ENCODE measurements at places on chromosomes 13 and 19.
A peak's percentile ranks its signal among the peaks of the same experiment; 100 is the strongest.

DNA sequence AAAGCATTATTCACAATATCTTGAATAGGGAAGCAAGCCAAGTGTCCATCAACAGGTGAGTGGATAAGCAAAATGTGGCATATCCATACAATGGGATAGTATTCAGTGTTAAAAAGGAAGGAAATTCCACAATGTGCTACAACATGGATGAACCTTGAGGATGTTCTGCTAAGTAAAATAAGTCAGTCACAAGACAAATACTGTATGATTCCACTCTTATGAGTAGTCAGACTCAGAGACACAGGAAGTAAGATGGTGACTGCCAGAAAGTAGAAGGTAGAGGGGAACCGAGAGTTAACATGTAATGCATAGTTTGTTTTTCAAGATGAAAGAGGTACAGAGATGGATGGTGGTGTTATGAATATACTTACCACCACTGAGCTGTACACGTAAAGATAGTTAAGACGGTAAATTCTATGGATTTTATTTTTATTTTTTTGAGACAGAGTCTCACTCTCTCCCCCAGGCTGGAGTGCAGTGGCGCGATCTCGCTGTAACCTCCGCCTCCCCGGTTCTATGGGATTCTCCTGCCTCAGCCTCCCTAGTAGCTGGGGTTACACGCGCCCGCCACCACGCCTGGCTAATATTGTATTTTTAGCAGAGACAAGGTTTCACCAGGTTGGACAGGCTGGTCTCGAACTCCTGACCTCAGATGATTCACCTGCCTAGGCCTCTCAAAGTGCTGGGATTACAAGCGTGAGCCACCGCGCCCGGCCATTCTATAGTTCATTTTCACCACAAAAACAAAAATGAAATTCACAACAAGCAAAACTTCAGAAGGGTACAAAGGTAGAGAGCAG lies 1.0 kb upstream of the CHAMP1 start:
- DNase-seq, result no peak

GRCh38 chr13:38769526-38769925 lies 82.6 kb downstream of the FREM2 start:
- no peak for DNase-seq

- DNase-seq, result no peak
Measured at GRCh38 chr19:35644987-35645679, 3.0 kb upstream of the COX6B1 start.

DNA sequence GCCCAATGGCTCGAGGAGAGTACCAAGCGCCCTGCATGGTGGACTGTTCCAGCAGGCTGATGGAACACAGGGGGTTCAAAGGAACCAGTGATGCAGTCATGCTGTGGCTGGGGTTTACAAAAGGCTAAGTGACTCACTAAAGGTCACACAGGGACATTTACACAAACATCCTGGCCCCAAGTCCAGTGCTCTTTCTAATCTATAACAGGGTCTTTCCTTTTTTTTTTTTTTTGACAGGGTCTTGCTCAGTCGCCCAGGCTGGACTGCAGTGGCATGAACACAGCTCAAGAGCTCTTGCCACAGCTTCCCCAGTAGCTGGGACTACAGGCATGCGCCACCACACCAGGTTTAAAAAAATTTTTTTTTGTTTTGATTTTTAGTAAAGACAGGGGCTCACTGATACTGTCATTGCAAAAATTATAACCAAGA lies 2.8 kb upstream of the SLC25A15 start:
- no peak for DNase-seq

- DNase-seq, result no peak
Measured at GRCh38 chr19:8504171-8504570, 1.7 kb upstream of the PRAM1 start.

GRCh38 chr19:49492573-49493405 lies 3.4 kb upstream of the RPS11 start:
- DNase-seq, result no peak

GRCh38 chr19:45782820-45783785 lies 813 bp upstream of the DMPK start:
- DNase-seq, result no peak

DNA sequence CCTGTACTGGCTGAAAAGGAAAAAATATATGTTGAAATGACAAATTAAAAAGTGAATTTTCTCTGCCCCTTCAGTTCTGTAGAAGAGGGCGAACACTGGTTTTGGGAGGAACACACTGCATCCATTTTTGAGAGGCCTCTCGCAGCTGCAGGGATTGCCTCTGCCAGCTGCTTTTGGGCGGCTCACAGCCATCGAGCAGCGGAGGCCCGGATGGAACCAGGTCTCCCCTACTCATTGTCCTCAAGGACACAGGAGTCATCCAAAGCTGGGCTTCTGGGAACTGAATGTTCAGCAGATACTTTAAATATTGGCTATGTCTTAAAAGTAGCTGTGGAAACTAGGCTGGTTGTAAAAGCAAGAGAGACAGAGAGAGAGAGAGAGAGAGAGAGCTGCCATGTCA lies 17.1 kb downstream of the RCBTB2 start:
- no peak for DNase-seq

DNA sequence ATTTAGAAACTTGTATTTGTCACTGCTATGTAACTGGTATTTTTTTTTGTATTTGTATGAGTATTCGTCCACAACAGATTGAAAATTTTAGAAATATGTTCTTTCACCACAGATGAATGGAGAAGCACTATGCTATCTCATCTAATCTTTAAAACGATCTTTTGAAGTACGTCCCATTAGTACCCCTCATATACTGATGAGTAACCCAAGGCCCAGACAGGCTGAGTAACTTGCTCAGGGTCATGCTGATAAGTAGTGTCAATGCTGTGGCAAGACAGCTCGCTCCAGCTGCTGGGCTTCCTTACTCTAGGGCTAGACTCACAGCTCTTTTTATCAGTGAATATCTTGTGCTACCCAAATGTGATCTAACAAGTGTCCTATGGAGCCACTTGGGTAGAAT lies 154.2 kb downstream of the SUCLA2 start:
- no peak for DNase-seq

DNA sequence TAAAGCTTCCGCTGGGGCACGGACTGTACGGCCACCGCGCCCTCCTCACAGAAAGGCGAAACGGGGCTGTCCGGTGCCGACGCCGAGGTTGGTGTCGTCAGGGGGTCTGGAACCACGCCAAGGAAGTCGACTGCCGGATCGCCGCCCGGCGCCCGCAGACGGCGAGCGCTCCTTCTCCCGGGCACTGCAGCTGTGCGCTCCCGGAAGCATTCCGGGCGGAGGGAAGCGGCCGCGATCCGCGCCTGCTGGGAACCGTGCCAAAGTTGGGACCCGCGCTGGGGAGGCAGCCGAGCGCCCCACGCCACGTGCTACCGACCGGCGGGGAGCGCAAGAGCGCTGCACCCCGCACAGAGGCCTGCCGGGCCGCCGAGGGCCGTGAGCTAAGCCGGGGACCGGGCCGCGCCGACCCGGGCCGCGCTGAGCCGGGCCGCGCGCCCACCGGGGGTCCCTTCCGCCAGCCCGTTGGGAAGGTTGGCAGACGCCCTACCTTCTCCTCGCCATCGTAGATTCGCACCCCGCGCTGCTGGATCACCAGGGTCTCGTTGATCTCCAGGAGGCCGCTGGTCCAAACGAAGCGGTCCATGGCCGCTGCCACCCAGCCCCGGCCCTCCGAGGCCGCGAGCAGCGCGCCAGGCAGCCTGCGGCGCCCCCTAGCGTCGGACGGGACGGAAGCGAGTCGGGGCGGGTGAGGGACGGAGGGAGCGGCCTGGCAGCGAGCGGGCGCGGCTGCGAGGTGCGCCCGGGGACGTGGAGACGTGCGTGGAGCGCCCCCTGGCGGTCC lies at the start of gene VPS36:
TSS of gene VPS36 (minus strand) at position 623 of the 781 bp plus-strand sequence. CDS start at position 583, 40 bp downstream.
- DNase-seq, result peak; percentile 86

DNA sequence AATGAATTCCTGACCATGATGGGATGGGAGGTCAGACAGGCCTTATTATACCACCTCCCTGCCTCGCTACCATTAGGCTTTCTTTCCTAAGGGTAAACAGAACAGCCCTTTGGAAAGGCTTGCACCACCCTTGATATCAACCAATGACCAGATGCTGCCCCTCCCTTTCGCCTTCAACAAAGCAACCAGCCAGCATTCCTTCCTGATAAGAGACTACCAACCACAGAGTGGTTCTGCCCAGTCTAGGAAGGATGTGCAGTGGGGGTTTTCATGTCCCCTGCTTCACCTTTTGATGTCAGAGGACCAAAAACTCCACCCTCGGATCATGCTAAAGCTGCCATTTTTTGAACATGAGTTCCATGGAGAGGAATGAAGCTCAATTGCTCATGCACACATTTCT lies 21.7 kb downstream of the TEX30 start:
- no peak for DNase-seq

Measured in fibroblast of skin of left quadriceps (primary cell).